ENCODE measurements at places on chromosomes 2 and 18.
A peak's percentile ranks its signal among the peaks of the same experiment; 100 is the strongest.

DNA sequence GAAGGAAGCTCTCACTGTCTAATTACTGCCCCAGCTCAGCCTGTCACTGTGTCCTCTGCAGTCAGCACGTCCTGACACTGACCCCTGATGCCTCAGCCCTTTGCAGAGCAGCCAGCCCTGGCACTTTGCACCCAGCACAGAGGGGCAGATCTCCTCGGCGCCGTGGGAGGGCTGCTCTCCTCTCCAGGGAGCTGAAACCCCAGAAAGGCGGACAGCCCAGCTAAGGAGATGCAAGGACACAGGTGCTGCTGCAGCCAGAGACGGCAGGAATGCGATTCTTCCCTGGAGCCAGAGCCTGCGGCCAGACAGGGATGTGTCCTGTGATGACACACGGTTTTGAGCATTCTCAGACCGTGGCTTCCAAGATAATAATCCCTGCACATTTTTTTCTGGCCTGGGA lies 34.5 kb upstream of the SIX3 start:
- H3K27me3 ChIP-seq = no peaks in the 10 kb centered on the region
- no peak for DNase-seq
- H3K4me3 ChIP-seq = no peak overlapping the region
- peaks cover 3% of the 10 kb centered on the region for H3K4me1 ChIP-seq
- H3K27ac ChIP-seq = no peak overlapping the region
- H3K36me3 ChIP-seq = no peaks in the 10 kb centered on the region

DNA sequence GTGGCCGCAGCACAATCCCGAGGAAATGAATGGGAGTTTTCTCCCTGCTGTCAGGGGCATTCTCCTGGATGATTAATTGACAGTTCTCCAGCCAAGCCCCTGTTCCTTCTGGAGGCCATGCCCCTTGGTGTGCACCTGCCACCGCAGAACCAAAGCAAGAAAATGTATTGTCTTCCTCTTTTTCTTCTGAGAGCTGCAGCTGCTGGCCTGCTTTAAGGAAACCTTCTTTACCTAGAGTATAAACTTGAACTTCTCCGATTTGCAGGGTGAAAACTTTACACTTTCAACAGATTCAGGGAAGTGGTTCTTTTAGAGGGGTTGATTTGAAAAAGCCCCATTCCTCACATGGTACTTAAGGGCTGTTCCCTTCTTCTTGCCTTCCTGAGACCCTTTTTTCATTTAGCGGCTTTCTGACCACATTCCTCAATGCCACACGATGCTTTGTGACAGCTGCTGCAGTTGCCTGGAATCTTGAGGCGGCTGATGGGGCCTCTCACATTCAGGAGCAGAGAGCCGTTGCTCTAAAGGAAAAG lies 402.8 kb downstream of the TXNL1 start:
- H3K4me3 ChIP-seq = no peak overlapping the region
- no peaks in the 10 kb centered on the region for H3K4me1 ChIP-seq
- H3K36me3 ChIP-seq = no peaks in the 10 kb centered on the region
- H3K27ac ChIP-seq = no peak overlapping the region
- peaks cover 1% of the 10 kb centered on the region for H3K27me3 ChIP-seq

GRCh38 chr2:111977240-111977639 lies 77.8 kb upstream of the TMEM87B start:
- H3K4me1 ChIP-seq = no peaks in the 10 kb centered on the region
- H3K36me3 ChIP-seq = no peaks in the 10 kb centered on the region
- no peak overlapping the region for H3K4me3 ChIP-seq
- H3K27ac ChIP-seq = no peak overlapping the region

GRCh38 chr2:187482796-187483195 lies 34.7 kb upstream of the CALCRL start:
- H3K27me3 ChIP-seq = no peaks in the 10 kb centered on the region
- H3K4me3 ChIP-seq = no peak overlapping the region
- no peaks in the 10 kb centered on the region for H3K36me3 ChIP-seq
- H3K27ac ChIP-seq = no peak overlapping the region
- H3K4me1 ChIP-seq = no peaks in the 10 kb centered on the region

- H3K4me3 ChIP-seq = no peak overlapping the region
- no peak overlapping the region for H3K27ac ChIP-seq
- no peaks in the 10 kb centered on the region for H3K36me3 ChIP-seq
- no peak for DNase-seq
Measured at GRCh38 chr2:56741601-56742102, 557.9 kb downstream of the CCDC85A start.

DNA sequence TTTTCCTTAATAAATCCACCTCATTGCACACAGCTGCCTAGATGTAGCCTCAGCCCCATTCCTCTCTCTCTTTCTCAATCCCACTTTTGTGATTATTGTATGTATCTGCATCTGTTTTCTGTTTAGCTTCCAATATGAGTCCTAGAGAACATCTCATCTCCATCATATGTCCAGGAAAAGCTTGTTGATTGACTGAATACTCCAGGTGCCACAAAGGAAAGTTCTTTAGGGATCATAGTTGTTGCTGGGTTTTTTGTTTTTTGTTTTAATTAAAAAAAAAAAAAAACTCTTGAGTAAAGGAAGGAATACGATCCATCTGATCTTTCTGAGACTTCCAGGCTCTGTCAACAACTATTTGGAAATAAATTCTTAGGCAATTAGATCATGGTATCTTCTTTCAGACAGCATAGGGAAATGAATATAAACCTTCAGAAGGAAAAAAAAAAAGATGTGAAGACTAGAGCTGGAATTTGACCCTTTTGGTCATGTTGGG lies 42.5 kb downstream of the KIAA2012 start:
- H3K36me3 ChIP-seq = no peaks in the 10 kb centered on the region
- no peak for DNase-seq
- H3K4me1 ChIP-seq = no peaks in the 10 kb centered on the region
- no peak overlapping the region for H3K4me3 ChIP-seq
- H3K27me3 ChIP-seq = no peaks in the 10 kb centered on the region

GRCh38 chr2:68156419-68156818 lies 1.3 kb upstream of the PNO1 start:
- H3K36me3 ChIP-seq = peaks cover 19% of the 10 kb centered on the region
- no peaks in the 10 kb centered on the region for H3K4me1 ChIP-seq
- H3K27ac ChIP-seq = peak overlapping the region; percentile 100
- no peaks in the 10 kb centered on the region for H3K27me3 ChIP-seq
- no peak for DNase-seq

DNA sequence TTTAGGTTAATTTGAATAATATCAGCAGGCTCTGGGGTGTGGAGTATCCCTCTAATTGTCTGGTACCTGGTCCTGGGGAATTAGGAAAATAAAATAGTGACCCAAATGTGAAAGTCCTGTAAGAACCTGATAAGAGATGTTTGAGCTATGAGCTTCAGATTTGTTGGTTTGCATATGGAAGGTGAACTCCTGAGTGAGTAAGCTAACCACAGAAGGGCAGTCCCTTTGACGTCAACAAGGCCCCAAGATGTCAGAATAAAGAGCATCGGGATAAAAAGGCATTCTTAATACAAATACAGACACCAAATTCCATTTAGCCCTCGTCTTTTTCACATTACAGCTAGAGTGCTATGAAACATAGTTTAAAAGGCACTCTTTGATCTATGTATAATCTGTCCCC lies 1366.3 kb upstream of the TMEFF2 start:
- H3K4me3 ChIP-seq = no peak overlapping the region
- no peak overlapping the region for H3K27ac ChIP-seq
- DNase-seq = no peak
- H3K27me3 ChIP-seq = no peaks in the 10 kb centered on the region
- no peaks in the 10 kb centered on the region for H3K4me1 ChIP-seq
- no peaks in the 10 kb centered on the region for H3K36me3 ChIP-seq

DNA sequence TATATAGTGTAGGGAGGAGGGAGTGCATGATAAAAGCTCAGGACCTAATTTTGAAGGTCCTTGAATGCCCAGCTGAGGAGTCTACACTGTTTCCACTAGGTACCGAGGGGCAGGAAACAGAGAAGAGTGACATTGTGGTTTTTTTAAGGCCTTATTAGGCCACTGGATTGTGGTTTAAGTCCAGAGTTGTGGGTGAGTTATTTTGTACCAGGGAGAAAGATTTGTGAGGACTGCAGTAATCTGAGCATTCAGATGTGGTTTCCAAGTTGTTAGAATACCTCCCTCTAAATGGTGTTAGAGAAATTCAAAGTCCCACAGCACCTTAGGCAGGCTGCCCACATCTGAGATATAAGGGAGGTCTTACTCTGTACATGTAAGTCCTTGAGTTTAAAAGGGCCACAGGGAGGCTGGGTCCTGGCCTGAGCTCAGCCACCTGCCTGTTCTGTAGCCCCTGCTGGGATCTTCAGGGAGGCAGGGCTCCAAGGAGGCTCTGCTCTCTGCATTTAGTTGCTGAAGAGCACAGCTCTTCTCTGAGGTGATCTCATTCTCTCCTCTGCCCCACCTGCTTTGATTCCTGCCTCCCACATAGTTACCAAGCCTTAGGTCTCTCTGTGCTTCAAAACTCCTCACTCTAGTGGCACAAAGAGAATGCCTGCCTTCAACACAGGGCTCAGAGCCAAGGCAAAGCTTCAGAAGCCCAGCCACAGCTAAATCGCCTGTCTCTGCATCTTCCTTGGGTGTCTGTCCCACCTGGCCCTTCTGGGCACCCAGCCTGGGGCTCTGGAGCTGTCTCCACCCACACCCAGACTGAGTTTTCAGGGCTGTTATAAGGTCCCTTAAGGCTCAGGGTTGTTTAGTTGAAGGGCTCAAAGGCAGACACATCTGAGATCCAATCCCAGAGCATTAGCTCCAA lies 88.1 kb downstream of the VSNL1 start:
- no peaks in the 10 kb centered on the region for H3K27me3 ChIP-seq
- no peak for DNase-seq
- H3K36me3 ChIP-seq = no peaks in the 10 kb centered on the region

- peaks cover 23% of the 10 kb centered on the region for H3K4me1 ChIP-seq
- no peak overlapping the region for H3K27ac ChIP-seq
- H3K36me3 ChIP-seq = peaks cover 44% of the 10 kb centered on the region
- no peak for DNase-seq
Measured at GRCh38 chr2:111162718-111163331, 42.1 kb downstream of the BCL2L11 start.

DNA sequence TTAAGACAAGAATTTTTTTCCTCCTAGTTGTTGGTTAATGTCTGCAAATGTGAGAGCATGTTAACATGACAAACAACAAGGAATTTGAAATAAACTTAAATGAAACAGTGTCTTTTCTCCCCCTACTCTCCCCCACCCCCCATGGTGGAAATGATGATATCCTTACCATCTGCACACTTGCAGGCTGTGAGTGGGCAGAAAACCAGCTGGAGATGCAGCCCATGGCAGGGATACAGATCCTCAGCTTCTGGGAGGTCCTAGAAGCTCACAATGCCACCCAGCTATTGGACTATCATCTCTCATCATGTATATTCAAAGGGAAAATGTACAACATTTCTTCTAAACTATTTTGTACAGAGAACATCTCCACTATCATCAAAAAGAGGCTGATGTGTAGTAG lies 196.8 kb downstream of the SLC8A1 start:
- H3K27me3 ChIP-seq = no peaks in the 10 kb centered on the region
- 0 out of 2 replicates have a peak, but pooled peaks cover 3% of the 10 kb centered on the region for H3K4me1 ChIP-seq
- DNase-seq = no peak
- no peak overlapping the region for H3K27ac ChIP-seq

DNA sequence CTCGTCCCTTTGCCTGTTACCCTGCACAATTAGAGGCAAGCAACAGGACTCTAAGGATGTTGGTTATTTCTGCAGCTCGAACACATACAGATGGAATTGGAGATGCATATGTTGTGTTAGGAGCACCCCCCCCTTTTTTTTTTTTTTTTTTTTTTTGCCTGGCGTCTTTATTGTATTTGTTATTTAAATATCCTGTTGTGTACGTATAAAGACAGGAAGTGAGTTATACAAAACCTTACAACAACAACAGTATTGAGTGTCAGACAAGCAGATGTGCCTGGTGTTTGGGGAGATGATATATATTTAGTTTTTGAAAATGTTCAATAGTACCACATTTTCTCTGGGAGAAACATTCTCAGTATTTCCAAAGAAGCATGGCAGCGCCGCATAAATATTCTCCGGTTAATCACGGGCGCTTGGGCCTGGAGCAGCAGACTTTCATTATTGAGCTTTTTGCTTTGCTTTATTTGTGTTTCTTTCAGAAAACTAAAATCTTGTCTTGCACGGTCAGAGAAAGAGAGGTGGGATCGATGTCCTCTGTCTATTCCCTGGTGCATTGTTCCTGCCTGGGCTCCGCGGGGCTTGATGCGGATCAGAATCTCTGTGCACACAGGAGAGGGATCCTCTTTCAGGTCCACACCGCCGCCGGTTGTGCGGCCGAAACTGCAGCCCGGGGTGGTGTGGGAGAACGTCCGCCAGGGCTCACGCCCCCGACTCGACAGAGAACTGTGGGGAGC lies 23.2 kb upstream of the ZNF516 start:
- peak overlapping the region; percentile 59 for H3K4me3 ChIP-seq
- 0 out of 2 replicates have a peak, but pooled peaks cover 3% of the 10 kb centered on the region for H3K4me1 ChIP-seq
- no peak overlapping the region for H3K27ac ChIP-seq
- no peaks in the 10 kb centered on the region for H3K36me3 ChIP-seq
- no peak for DNase-seq
- H3K27me3 ChIP-seq = no peaks in the 10 kb centered on the region

GRCh38 chr18:69216321-69216720 lies 184.4 kb upstream of the DOK6 start:
- H3K27ac ChIP-seq = no peak overlapping the region
- H3K36me3 ChIP-seq = no peaks in the 10 kb centered on the region
- no peak overlapping the region for H3K4me3 ChIP-seq
- no peaks in the 10 kb centered on the region for H3K27me3 ChIP-seq
- H3K4me1 ChIP-seq = no peaks in the 10 kb centered on the region

DNA sequence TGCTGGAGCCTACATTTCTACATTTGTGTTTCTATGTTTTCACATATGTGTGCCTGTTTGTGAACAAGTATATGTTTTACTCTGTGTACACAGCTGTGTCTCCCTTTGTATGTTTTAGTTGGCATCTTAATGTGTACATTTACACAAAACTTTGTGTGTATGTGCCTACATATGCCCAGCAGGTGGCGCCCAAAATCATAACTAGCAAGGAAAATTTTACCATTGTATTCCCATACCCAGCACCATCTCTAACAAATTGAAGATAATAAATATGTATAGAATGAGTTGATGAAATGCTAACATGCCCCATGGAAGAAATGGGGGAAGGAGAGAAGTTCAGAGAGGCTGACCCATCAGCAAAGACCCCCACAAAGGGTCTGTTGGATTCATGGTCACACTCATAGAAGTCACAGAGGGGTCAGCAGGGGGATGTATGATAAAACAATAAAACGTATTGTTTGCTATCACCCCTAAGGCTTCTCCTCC lies 48.1 kb downstream of the PKDCC start:
- H3K4me1 ChIP-seq = peaks cover 2% of the 10 kb centered on the region
- no peak overlapping the region for H3K4me3 ChIP-seq
- H3K36me3 ChIP-seq = no peaks in the 10 kb centered on the region

DNA sequence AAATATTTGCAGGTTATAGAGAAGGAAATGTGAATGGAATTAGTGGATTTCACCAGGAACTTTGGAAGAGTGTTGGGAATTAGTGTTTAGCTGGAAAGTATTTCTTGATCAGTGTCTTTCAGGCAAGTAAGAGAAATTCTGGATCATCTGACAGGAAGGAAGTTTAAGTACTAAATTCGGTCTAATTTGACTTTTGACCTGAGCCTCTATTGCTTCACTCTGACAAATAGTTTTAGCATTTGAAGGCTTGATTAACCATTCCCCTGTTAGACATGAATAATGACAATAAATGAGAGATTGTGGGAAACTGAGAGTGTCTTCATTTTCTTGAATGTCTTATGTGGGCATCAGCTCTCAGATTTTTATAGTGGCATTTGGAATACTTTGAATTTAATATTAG lies 16.0 kb downstream of the CCNT2 start:
- H3K4me3 ChIP-seq = no peak overlapping the region
- H3K27me3 ChIP-seq = no peaks in the 10 kb centered on the region
- no peak for DNase-seq
